ENCODE measurements at places on chromosomes 6 and 20.

GRCh38 chr6:89475634-89476033, 42.7 kb downstream of the ANKRD6 start:
- no peak for DNase-seq

GRCh38 chr20:44247131-44247571, at the start of gene GDAP1L1:
TSS of gene GDAP1L1 (plus strand) at chr20:44247308. CDS start at chr20:44247335, 27 bp downstream.
- DNase-seq: no peak

GRCh38 chr20:61932199-61932592, 133.5 kb downstream of the TAF4 start:
- no peak for DNase-seq

- no peak for DNase-seq
These were observed 11.4 kb downstream of the SLC2A4RG start for GRCh38 chr20:63750807-63751470.

- no peak for DNase-seq
These were observed 198.6 kb upstream of the CDH4 start for GRCh38 chr20:61053487-61053886.

GRCh38 chr6:51137777-51138176, 319.1 kb downstream of the TFAP2B start:
- DNase-seq: no peak

DNA sequence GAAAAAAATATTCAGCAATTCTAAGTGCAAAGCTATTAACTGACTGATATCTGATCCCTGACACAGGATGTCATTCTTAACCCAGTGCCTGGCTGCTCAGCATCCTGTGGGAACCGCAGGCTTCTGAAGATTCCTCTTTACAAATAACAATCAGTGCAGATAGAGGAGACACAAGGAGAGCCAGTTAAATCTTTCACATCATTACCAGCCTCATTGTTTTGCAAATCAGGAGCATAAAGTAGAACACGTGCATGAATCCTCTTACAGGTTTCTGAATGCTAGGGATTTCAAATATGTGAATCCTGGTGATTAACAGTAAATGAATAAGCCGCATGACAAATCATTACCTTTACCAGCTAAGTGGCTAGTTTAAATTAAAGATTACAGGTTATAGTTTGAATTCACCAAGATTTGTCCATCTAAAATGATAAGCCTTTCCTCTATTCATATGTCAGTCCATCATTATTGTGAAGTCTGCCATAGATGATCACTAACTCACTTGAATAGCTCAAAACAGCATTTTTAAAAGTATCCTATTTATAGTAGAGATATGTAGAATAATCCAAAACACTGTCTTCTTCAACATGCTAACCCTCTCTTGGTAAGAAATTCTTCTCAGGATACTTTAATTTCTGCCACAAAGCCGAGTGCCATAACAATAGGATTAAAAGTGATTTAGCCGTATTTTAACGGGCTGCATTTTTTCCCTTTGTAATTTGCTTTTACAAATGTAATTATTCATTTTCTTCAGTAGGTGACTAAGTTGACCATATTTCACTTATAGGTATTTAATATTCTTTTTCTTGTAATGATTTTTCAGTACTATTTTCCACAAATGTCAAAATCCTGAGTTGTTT, 367.3 kb upstream of the EPHA7 start:
- no peak for DNase-seq

DNA sequence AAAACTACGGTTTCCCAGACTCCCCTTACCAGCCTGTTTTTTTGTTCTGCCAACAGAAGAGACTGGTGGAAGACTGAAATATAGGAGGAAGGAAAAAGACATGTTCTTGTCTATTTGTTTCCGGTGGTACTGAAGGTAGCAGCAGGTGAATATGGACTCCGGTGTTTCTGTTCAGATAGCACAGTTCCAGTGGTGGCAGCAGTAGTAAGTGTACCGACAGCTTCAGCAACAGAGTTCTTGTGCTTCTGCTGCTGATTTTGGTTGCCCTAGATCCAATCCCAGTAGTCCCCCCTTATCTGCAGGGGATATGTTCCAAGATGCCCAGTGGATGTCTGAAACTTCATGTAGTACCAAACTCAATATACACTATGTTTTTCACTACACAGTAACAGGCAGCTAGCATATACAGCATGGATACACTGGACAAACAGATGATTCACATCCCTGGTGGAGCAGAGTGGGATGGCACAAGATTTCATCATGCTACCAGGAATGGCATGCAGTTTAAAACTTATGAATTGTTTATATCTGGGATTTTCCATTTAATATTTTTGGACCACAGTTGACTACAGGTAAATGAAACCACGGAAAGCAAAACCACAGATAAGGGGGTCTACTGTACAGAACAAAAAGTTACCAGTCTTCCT, 301.8 kb downstream of the BTBD9 start:
- DNase-seq: peak; percentile 70

DNA sequence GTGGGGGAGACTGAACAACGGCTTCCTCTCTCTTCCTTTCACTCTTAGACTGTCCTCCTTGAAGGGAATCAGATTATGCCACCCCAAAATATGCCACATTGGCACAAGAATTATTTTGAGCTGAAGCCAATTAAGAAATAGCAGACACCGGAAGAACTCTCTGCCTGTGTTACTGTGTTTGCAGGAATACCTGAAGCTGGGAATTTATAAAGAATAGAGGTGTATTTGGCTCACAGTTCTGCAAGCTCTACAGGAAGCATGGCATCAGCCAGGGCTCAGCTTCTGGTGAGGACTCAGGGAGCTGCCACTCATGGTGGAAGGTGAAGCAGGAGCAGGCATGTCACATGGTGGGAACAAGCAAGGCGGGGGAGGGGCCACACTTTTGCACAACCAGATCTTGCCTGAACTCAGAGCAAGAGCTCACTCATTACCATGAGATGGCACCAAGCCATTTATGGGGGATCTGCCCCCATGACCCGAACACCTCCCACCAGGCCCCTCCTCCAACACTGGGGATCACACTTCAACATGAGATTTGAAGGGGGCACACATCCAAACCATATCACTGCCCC, 46.0 kb downstream of the PCNA start:
- DNase-seq: no peak

DNA sequence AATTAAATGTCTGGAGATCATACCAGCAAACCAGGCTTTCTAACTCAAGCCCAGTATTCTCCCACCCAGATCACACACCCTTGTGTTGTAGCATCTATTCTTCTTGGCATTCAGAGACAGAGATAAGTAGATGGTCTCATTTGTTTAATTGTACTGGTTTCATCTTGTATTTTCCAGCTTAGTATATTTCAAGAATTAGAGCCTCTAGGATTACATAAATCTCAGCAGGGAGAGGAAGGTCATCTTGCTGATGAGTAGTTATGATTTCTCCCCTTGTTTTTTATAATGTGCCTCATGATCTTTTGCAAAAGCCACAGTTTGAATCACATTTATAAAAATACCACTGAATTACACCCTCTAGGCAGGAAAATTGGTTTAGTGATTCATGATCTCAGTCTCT, 106.6 kb upstream of the NRSN1 start:
- DNase-seq: no peak

DNA sequence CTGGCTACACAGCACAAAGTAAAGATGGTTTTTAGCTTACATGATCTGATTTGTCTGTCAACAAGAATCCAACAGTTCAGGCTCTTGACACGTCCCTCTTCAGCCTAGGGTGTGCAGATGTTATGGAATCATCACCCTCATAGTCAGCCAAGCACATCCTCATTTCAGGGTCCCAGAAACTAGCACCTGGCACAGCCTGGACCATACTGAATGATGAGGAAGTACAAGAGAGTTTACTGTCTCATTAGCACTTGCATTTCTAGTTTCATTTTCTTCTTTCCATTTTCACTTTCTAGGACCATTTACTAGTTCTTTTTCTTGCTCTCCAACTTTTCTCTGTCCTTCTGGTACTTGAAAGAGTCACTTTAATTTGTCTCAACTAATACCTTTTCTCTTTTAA, 6.5 kb downstream of the RIPOR2 start:
- DNase-seq: no peak

GRCh38 chr6:163963205-163964120, 548.9 kb downstream of the QKI start:
- no peak for DNase-seq

GRCh38 chr20:3436864-3437574, 29.6 kb upstream of the DNAAF9 start:
- no peak for DNase-seq

DNA sequence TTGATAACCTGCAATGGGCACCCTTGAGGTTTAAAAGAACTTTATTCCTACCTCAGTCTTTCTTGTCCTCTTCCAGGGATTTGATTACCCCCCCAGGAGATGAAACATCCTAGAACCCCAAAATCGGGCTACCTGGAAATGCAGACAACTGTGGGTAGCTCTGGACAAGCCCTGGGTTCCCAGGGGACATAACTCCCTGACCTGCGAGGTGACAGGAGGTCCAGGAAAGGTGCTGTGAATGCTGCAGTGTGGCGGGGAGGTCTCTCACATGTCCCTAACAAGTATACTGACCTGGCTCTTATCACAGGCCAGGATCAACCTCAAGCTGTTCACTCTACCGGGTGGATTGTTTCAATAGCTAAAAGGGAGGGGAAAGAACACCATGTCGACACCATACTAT, 11.6 kb downstream of the JAG1 start:
- no peak for DNase-seq

DNA sequence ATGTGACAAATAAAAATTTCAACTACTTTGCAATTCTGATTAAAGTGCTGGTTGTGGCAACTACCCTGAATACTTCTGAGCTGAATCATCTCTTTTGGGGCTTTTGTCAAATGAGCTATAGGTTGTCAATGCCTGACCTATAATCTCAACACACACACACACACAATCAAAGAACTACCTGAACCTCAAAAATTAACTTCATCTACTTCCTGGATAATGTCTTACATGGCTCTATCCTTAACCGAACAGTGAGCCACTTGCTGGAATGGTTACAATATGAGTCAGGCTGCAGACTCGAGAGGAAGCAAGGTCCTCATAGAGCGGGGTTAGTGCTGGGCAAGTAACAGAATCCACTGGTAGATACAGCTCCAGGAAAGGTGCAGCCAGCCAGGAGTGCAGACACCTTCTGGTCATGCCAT, 70.6 kb upstream of the DST start:
- DNase-seq: peak; percentile 56

DNA sequence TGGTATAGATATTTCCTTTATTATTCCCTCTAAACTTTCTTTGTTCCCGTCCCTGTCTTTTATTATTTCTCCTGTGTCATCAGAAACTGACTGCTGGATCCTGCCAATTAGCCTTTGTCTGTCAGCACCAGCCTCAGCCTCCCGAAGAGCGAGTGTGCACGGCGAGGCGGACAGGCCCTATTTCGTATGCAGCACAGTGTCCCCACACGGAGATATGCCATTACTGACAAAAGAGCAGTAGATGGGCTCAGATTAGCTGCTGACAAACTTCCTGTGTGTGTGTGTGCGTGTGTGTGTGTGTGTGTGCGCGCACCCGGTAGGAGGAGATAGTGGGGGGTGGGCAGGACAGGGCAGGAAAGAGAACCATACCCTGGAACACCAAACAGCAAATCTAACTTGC, 99.5 kb upstream of the ZFP64 start:
- no peak for DNase-seq

GRCh38 chr6:133644892-133645619, 243.9 kb upstream of the TCF21 start:
- peak; percentile 33 for DNase-seq

DNA sequence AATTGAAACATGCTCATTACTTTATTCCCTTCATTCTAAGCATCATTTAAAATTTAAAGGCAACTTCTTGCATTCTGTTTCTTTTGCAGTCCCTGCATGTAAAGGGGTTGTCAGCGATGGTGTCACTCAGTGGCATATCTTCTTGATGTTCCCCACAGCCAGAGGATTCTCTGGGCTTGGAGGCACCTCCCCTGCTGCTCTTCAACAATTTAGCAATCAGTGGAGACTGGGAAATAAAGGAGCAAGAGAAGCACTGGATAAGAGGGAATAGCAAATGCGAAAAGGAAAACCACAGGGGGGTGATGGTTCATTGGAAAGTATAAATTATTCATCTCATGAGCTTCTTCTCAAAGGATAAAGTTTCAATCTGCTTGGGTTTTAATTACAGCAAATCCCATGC, 30.7 kb upstream of the MC3R start:
- DNase-seq: no peak

- no peak for DNase-seq
These were observed 381 bp downstream of the MAP3K7 start for GRCh38 chr6:90586546-90586835.

- no peak for DNase-seq
These were observed at the start of gene ZBTB46 for GRCh38 chr20:63830841-63831588. TSS of gene ZBTB46 (minus strand) at chr20:63831264. CDS start at chr20:63790757, 40,507 bp downstream.

GRCh38 chr6:80133020-80133419, 26.5 kb downstream of the BCKDHB start:
- peak; percentile 84 for DNase-seq

GRCh38 chr6:154613137-154613676, 102.7 kb upstream of the CNKSR3 start:
- peak; percentile 67 for DNase-seq

GRCh38 chr6:155001934-155002333, 6.8 kb downstream of the TIAM2 start:
- DNase-seq: no peak

DNA sequence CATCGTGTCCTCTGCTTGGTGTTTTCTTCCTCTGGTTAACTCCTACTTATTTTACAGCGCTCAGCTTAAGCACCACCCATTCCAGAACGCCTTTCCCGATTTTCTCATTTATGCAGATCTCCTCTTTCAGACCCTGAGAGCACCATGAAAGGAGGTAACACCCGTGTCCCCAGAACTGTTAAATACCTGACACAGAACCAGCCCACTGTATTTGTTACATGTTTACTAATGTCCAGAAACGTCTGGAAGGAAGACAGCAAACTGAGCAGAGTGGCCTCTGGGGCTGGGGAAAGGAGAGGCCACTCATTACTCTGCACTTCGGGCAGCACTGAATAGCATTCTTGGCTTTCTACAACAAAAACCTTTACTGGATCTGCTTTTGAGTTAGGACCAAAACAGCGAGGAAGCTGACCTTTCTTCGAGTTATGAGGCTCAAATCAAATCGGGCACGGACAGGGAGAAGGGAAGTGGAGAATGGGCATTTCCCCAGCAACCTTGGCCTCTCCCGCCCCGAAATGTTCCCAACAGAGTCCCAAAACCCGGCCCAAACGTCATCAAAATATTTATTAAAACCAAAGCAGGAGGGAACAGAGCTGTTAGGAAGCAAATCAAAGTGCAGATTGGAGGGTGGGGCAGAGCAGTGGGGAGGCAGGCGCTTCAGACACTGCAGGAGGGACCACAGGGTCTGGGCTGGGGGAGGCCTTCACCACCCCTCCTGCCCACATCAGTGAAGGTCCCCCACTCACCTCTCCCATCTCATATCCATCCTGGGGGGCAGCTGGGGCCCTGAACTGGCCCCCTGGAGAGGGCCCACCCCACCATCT, 1.1 kb upstream of the NECAB3 start:
- DNase-seq: no peak

GRCh38 chr6:159691963-159692287, 1.1 kb downstream of the SOD2 start:
- DNase-seq: no peak

GRCh38 chr6:84774157-84774984, 10.0 kb upstream of the TBX18 start:
- no peak for DNase-seq

- DNase-seq: no peak
These were observed 93.7 kb downstream of the ZFAND3 start for GRCh38 chr6:37913210-37913609.
